A549 treated with ZK216348 at 1 μM for 4 hours (cell line): ENCODE measurements at places on chromosomes 5 and 9. TPM values are rescaled to one million over a fixed set of nuclear protein-coding genes. Genes with fewer than 3 reads are reported as not detected.

Gene GMCL2
- total RNA-seq = not detected in 5 replicates

Gene F12
- total RNA-seq = 11.6 to 25.9 TPM (median 23.8 TPM) in 5 replicates

Gene ZNF618
- 7.4 to 12.2 TPM (median 10.8 TPM) in 5 replicates for total RNA-seq

Gene STPG3
- total RNA-seq = not detected in 5 replicates

Gene CARTPT
- not detected in 5 replicates for total RNA-seq

Gene GLDC
- 13.6 to 14.5 TPM (median 14.1 TPM) in 5 replicates for total RNA-seq

Gene FBXO38
- total RNA-seq = 14.7 to 20.6 TPM (median 20.4 TPM) in 5 replicates
